ENCODE measurements at places on chromosomes 7 and 10.

- no peak for DNase-seq
Measured at GRCh38 chr10:101772017-101772894, 3.7 kb downstream of the FGF8 start.

DNA sequence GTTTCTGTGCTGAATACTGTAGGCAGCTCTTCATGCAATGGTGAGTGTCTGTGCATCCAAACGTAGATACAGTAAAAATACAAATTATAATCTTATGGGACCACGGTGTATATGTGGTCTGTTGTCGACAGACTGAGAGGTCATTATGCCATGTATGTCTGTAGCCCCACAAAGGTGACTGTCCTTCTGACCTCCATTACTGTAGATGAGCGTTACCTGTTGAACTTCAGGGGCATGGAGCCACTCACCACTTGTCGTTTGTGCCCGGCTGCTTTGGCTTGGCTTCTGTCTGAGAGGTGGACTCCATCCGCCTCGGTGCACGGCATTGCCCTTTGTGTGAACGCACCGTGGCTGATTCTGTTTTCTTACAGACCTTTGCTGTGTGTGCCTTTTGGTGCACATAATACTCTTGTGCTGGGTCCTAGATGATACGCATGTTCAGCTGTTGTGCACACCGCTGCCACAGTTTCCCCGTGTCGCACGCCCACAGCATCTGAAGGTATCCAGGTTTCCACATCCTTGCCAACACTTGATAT, 2.9 kb downstream of the UBE3C start:
- DNase-seq = no peak

- DNase-seq = no peak
Measured at GRCh38 chr10:95260397-95260881, 30.4 kb downstream of the PDLIM1 start.

DNA sequence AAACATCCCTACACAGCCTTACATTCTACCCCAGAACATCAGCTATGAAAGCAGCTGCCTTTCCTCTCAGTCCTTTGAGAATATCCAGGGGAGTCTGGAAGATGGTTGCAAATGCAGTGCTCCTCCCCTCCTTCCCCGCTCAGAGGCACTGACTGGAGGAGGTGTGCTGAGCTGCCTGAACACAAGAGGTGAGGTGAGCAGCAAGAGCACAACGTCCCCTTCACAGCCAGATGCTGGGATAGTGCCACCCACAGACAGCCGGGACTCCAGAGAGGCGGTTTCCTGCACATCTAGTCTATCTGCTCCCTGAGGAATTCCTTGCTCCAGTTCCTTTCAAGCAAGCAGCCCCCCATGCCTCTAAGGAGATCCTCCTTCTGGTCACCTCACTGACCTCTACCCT, 74.2 kb downstream of the EZH2 start:
- DNase-seq = no peak

DNA sequence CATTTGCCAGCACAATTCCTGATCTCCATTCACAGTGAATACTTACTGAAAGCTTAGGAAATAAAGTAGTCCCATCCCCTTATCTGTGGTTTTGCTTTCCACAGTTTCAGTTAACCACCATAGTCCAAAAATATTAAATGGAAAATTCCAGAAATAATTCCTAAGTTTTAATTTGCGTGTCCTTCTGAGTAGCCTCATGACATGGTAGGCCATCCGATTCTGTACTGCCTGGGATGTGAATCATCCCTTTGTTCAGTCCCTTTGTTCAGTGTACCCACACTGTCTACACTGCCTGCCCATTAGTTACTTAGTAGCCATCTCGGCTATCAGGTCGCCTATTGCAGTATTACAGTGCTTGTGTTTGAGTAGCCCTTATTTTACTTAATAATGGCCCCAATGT, 14.2 kb downstream of the RAB11FIP2 start:
- no peak for DNase-seq
